ENCODE measurements at places on chromosomes 7 and 10. TPM values are rescaled to one million over a fixed set of nuclear protein-coding genes. Genes with fewer than 3 reads are reported as not detected.

The LRRC18 gene
- 0.58 TPM for polyA plus RNA-seq

The KIAA1217 gene
- polyA plus RNA-seq, result not detected

The ACTL6B gene
- not detected for polyA plus RNA-seq

The GPR15LG gene
- polyA plus RNA-seq, result not detected

The GIMAP7 gene
- 24.1 TPM for polyA plus RNA-seq

The UCMA gene
- polyA plus RNA-seq, result not detected

The MDH2 gene
- 177 TPM for polyA plus RNA-seq

The LRRD1 gene
- not detected for polyA plus RNA-seq
